Smooth muscle cell of trachea (primary cell): ENCODE measurements at places on chromosomes 3 and 15. TPM values are rescaled to one million over a fixed set of nuclear protein-coding genes. Genes with fewer than 3 reads are reported as not detected.

Gene TMOD2
- total RNA-seq = 9.0 and 9.3 TPM in 2 replicates

Gene ACSBG1
- total RNA-seq = under 0.01 TPM in 1 of 2 replicates, not detected in the other

Gene RETNLB
- not detected in 2 replicates for total RNA-seq

Gene ITPKA
- 5.3 and 5.5 TPM in 2 replicates for total RNA-seq

Gene TUSC7
- total RNA-seq = under 0.01 TPM in 1 of 2 replicates, not detected in the other

Gene STRIT1
- not detected in 2 replicates for total RNA-seq

Gene KAT2B
- total RNA-seq = 12.2 and 19.3 TPM in 2 replicates

Gene SI
- not detected in 2 replicates for total RNA-seq

Gene TAGLN3
- total RNA-seq = 0.87 and 0.99 TPM in 2 replicates

Gene OR5K2
- not detected in 2 replicates for total RNA-seq

Gene PDZRN3
- total RNA-seq = 51.2 and 78.2 TPM in 2 replicates

Gene THPO
- total RNA-seq = 0.15 and 0.83 TPM in 2 replicates

Gene NUP210
- under 0.01 TPM in 2 replicates for total RNA-seq

Gene ALAS1
- total RNA-seq = 45.7 and 68.5 TPM in 2 replicates

Gene SMCO1
- total RNA-seq = not detected in 2 replicates

Gene GPR62
- total RNA-seq = under 0.01 TPM in 1 of 2 replicates, not detected in the other

Gene SNRPA1
- 10.6 and 26.3 TPM in 2 replicates for total RNA-seq

Gene CP
- total RNA-seq = 0.33 TPM in 1 of 2 replicates, not detected in the other

Gene PLS1
- 0.33 and 0.87 TPM in 2 replicates for total RNA-seq

Gene PLOD2
- 66.2 and 73.2 TPM in 2 replicates for total RNA-seq

Gene ECE2
- total RNA-seq = under 0.01 TPM in 1 of 2 replicates, not detected in the other

Gene PPM1L
- total RNA-seq = 0.87 and 3.0 TPM in 2 replicates

Gene EFCC1
- not detected in 2 replicates for total RNA-seq

Gene CGNL1
- total RNA-seq = 0.17 and 0.29 TPM in 2 replicates

Gene SYNM
- total RNA-seq = 5.4 and 6.3 TPM in 2 replicates

Gene GOLGA8T
- total RNA-seq = not detected in 2 replicates

Gene STXBP5L
- total RNA-seq = under 0.01 TPM in 1 of 2 replicates, not detected in the other

Gene HTR3E
- total RNA-seq = not detected in 2 replicates

Gene COL6A5
- total RNA-seq = not detected in 2 replicates

Gene WNT5A
- 3.6 and 5.3 TPM in 2 replicates for total RNA-seq

Gene PCLAF
- total RNA-seq = 23.3 and 66.8 TPM in 2 replicates

Gene CHL1
- total RNA-seq = 3.3 and 8.9 TPM in 2 replicates

Gene COL8A1
- total RNA-seq = 45.4 and 72.6 TPM in 2 replicates

Gene GHSR
- total RNA-seq = not detected in 2 replicates

Gene SEMA3G
- under 0.01 and 0.15 TPM in 2 replicates for total RNA-seq

Gene HYAL2
- 46.1 and 86.3 TPM in 2 replicates for total RNA-seq

Gene GXYLT2
- total RNA-seq = 26.0 and 32.4 TPM in 2 replicates

Gene LRRC3B
- not detected in 2 replicates for total RNA-seq

Gene RNF7
- 29.1 and 62.4 TPM in 2 replicates for total RNA-seq

Gene SAMD7
- not detected in 2 replicates for total RNA-seq

Gene SKOR1
- 0.15 and 0.17 TPM in 2 replicates for total RNA-seq

Gene RNU5B-1
- not detected in 2 replicates for total RNA-seq

Gene MST1R
- 1.7 and 1.9 TPM in 2 replicates for total RNA-seq

Gene TMEM39A
- total RNA-seq = 59.1 and 83.2 TPM in 2 replicates

Gene TMC3
- not detected in 2 replicates for total RNA-seq

Gene CCDC13
- 0.29 and 1.2 TPM in 2 replicates for total RNA-seq
